ENCODE measurements at places on chromosomes 7 and 10. TPM values are rescaled to one million over a fixed set of nuclear protein-coding genes. Genes with fewer than 3 reads are reported as not detected.
A peak's percentile ranks its signal among the peaks of the same experiment; 100 is the strongest.

Gene TNKS2
- total RNA-seq, result 51.3 TPM

DNA sequence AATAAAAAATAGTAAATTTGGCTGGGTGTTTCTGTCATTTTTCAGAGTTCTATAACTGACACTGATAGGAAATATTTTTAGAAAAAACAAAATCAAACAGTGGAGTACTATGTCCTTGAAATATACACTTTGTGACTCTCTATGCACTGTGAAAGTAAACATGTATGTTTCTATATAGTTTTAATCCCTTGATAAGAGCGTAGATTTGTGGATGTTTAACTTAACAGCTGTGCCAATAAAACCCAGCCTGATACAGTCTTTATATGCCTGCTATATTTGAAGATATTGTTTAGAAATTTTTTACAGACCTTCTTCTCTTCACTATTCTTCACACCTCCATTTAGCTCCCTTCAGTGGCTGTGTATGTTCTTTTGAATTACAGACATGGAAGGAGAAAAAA lies 473.3 kb upstream of the FZD8 start:
- no peak for DNase-seq

Gene FOXP2
- total RNA-seq, result 13.8 TPM

Gene WNT16
- total RNA-seq, result 0.65 TPM

Gene AZGP1
- total RNA-seq, result not detected

DNA sequence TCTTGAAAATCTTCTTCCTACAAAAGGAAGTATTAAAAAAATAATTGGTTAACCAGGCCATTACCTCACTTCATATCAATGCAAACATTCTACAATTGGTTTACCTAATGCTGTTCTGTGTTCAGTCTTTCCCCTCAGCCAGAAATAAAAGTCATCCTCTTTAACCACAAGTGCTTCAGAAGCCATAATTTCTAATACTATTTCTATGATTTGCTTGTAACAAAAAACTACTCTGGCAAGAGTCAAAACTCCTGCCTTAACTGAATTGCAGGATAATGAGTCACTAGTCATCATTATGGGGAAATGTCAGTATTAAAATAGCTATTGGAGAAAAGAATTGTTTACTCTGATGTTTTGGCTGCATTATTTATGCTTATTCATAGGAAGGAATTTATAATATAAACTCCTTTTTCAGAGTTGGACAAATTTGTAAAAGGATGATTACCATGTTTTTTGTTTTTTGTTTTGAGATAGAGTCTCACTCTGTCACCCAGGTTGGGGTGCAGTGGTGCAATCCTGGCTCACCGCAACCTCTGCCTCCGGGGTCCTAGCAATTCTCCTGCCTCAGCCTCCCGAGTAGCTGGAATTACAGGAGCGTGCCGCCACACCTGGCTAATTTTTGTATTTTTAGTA lies 55.5 kb upstream of the ODAD2 start:
- DNase-seq, result no peak

DNA sequence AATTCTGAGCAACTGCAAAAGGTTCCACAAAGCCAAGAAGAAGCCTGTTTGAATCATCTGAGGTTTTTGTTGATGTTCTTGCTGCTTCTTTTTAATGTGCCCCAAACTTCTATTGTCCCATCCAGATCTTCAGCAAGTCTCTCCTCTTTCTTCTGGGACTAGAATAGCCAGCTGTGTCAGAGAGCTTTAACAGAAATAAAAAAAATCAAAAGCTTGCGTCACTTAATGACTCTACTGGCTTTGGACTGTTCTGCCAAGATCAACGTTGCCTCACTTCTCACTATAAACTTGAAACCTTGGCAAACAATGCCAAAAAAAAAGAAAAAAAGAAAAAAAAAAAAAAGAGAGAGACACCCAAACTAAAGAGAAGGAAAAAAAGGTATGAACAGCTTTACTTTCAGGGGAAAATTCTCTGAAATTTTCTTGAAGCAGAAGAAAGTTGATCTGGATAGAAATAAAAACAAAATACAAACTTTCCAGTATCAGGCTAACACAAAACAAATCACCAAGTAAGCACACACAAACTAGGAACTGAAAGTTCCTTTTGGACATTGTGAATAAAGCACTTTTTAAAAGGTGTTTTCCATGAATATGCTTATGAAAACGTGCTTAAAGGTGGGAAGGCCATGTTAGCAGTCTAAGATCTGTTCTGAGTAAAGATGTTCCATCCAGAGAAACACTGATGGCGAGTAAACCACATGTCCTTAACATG lies 14.8 kb downstream of the USP54 start:
- no peak for DNase-seq

Gene C1GALT1
- total RNA-seq, result 65.7 TPM

DNA sequence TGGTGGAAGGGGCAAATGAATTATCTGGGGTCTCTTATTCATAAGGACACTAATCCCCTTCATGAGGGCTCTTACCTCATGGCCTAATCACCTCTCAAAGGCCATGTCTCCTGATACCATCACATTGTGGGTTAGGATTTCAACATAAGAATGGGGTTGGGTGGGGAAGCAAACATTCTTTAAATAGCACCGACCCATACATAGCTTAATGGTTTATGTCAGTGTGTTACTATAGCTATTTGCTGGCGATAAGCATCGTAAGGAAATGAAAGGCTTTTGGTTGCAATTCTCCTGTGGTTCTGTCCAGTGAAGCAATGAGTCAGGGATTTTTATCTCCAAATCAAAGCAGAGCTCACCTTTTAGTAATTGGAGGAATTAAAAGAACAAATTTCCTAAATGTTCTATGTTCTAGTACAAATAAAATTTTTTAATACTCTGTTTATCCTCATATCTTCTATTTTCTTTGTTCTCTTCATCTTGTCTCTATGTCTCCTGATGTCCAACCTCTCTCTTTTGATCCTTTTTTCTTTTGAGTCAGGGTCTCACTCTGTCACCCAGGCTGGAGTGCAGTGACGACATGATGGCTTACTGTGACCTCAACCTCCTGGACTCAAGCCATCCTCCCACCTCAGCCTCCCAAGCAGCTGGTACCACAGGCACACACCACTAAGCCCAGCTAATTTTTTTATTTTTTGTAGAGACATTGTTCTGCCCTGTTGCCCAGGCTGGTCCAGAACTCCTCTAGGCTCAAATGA lies 57.0 kb upstream of the GLCCI1 start:
- peak; percentile 59 for DNase-seq

DNA sequence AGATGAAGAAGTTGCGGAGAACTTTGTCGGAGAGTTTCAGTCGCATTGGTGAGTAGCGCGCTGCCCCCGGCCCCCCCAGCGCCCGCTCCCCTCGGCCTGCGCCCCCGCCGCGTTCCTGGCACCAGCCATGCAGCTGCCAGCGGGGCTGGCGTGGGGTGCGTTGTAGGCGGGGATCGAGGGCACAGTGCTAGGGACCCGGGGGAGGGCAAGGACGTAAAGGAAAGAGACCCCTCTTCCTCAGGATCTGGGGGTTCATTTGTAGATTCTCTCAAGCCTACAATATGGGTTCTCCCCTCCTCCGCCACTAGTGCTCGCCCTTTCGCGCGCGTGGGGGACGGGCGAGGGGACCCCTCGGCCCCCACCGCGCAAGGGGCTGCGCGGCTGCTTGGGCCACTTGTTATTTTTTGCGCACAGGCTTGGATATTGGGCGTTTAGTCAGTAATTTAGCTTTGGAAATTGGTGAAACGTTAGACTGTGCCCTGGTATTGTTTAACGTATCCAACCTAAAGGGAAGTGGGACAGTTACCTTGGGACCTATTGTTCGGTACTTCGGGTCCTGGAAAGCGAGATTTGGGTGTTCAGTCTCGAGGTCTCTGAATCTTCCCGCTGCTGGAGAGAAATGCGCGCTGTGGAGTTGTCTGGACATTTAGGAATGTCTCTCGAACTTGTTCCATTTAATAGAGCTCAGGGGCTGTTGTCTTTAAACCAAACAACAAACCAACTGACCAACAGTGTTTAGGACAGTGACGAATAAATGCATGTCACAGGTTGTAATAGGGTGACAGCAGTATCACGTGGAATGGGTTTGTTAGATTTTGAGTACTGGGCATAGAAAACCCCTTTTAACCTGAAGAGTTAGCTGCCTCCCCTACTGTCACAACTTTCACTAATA lies 796 bp downstream of the CDK14 start:
- DNase-seq, result peak; percentile 50

DNA sequence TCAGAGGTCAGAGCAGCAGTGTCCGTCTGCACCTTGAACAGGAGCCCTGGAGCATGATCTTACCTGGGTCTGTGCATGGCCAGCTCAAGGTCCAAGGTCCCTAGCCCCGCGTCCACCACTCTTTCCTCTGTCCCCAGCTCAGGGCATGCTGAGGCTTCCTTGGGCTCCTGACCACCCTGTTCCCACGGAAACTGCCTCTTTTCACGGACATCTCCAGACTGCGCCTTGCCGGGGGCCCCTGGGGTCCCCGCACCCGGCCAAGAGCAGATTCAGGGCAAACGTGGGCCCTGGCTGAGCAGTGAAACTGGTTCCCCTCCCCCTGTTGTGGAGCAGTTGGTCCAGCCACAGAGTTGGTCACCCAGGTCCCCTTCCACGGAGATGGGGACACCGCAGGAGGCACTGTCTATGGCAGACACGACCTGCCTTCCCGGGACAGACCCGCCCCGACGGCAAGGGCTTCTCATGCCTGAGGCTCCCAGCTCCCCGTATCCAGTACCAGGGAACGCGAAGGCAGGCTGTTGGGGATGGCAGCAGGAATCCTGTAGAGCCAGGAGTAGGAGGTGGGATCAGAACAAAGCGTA lies 217.4 kb upstream of the PPP2R2D start:
- DNase-seq, result no peak

DNA sequence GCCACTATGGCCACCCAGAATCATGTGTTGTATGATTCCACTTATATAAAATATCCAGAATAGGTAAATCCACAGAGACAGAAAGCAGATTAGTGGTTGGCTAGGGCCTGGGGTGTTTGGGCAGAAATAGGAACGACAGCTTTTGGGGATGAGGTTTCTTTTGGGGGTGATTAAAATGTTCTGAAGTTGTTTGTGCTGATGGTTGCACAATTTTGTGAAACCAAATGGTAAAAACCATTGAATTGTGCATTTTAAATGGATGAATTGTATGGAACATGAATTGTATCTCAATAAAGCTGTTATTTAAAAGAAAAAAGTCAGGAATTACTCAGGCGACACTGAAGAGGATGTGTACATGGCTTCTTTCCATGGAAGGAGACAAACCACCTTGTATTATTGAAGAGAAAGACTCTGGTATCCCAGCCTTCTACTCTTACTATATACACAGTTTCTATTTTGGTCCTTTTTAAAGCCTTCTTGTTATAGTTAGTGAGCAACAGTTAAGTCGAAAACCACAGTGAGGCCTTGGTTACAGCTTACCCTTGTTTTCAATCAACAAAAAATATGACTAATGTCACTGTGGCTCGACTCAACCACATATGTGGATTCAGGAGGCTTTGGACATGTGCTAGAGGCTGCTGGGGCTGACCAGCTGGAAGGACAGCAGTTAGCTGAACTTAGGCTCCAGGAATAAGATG lies 57.1 kb upstream of the KMT2E start:
- no peak for DNase-seq

- peak; percentile 89 for DNase-seq
These were observed 318.5 kb downstream of the GPR158 start for GRCh38 chr10:25493122-25493893.

DNA sequence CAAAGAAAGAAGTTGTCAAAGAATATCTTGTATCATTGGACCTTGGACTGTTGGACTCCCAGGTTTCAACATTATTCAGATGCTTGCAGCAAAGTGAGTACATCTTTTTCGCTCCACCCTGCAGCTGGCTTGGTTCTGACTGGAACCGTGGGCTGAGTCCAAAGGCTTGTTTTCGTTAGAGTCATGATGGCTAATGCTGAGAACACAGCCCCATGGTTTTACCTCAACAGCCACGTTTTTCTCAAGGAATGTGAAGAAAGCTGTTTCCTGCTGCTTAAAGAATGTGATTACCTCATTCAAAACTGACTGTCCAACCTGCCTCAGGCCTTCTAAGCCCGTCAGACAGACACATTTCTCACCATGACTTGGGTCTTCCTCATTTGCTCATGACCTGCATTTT lies 69.5 kb downstream of the STEAP1B start:
- DNase-seq, result no peak

DNA sequence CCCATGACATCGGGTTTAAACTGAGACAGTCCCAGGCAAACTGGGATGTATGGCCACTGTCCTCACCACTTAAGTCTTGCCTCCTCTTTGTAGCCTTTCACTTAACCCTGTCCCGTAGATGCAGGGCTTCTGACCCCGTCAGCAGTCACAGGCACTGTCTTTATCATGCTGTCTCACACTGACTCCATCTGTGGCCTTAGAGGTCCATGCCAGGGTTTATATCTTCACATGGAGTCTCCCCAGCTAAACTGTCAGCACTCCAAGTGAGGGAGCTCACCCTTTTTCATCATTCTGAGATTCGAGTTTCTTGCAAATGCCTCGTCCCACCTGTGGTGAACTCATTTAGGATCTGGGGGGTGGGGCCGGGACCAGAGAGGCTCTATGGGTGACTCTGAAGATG lies 2.8 kb downstream of the FKBP6 start:
- DNase-seq, result no peak

Gene ST8SIA6
- 1.1 TPM for total RNA-seq

- no peak for DNase-seq
These were observed 140.0 kb upstream of the PHYHIPL start for GRCh38 chr10:59036311-59037017.

DNA sequence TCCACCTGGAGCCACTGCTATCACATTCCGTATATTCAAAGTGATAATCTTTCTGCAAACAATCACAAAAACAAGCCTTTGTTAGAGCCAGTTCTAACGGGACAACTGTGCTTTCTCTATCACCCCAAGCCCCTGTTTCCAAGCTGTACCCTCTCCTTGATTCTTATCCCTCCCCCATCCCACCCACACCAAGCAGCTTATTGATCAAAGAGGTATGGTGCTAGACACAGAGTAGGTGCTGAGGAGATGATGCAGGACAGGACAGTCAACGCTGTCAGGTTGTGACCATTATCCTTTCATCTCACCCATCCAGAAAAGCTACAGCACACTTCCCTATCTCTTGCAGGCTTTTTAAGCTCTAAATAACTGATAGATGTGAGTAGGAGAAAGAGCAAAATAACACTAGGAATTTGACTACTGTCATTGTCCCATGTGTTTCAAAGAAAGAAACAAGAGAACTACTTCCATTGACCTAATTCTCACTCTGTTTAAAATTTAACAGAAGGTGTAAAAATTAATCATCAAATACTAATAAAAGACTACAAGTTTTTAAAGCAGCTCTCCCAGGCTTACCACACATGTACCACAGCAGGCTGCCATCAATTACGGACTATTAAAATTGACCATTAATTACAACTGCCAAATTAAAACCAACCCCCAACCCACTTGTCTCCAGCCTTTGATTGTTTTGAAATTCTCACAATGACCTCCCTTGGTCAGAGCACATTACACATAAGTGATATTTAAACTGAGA lies 94.3 kb downstream of the ELAPOR2 start:
- peak; percentile 84 for DNase-seq

Gene CYP2C19
- total RNA-seq, result 0.22 TPM

- no peak for DNase-seq
These were observed 3.2 kb upstream of the JMJD1C start for GRCh38 chr10:63468947-63469346.

GRCh38 chr10:50615658-50616057 lies 8.1 kb downstream of the SGMS1 start:
- no peak for DNase-seq
